Tibial nerve (tissue), 4 donors: ENCODE measurements at places on chromosomes 6 and 20. TPM values are rescaled to one million over a fixed set of nuclear protein-coding genes. Genes with fewer than 3 reads are reported as not detected.

DNA sequence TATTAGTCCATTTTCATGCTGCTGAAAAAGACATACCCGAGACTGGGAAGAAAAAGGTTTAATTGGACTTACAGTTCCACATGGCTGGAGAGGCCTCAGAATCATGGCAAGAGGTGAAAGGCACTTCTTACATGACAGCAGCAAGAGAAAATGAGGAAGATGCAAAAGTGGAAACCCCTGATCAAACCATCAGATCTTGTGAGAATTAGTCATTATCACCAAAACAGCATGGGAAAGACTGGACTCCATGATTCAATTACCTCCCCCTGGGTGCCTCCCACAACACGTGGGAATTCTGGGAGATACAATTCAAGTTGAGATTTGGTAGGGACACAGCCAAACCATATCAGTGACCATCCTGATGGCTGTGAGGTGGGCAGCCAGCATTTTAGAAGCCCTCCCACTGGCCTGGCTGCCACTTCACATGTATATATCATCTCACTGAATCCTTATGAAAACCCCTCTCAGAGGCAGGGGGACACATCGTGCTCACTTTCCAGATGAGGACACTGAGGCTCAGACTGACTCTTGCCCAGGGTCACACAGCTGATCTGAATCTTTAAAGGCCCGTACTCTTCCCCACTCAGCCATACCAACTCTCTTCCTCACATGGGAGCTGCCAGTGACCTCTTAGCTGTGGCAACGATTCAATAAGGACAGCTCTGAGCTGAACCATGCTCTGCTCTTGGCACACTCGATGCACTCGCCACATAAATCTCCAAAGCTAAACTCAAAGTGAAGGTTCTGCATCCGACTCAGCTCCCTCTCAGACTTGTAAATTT lies 25.7 kb downstream of the BMP7 start:
- DNase-seq, result no peak

- no peak for DNase-seq
Measured at GRCh38 chr6:235763-236360, 56.4 kb upstream of the DUSP22 start.

GRCh38 chr20:45863543-45864470 lies 6.4 kb downstream of the ZSWIM3 start:
- no peak for DNase-seq

Gene SH3BGRL2
- total RNA-seq, result 25.5 TPM

GRCh38 chr6:136184738-136185137 lies 65.4 kb downstream of the MTFR2 start:
- no peak for DNase-seq

- no peak for DNase-seq
Measured at GRCh38 chr6:27091661-27092315, 155.7 kb upstream of the PRSS16 start.

GRCh38 chr6:130034378-130035146 lies 16.2 kb downstream of the L3MBTL3 start:
- DNase-seq, result no peak

DNA sequence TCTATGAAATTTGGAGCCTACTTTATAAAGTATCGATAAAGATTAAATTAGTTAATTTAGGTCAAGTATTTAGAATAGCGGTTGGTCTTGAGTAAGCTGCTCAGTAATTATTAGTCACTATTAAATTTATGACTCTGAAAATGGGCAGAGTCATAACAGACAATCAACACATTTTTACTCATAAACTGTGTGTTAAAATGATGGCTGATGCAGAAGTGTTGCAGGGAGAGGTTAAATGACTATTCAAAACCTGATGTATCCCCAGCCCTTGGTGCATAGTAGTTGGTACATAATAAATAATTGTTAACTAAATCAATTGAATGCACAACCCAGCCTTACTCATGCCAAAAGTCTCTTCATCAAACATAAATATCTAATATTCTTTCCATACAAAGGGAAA lies 30.6 kb downstream of the HIVEP2 start:
- DNase-seq, result no peak

DNA sequence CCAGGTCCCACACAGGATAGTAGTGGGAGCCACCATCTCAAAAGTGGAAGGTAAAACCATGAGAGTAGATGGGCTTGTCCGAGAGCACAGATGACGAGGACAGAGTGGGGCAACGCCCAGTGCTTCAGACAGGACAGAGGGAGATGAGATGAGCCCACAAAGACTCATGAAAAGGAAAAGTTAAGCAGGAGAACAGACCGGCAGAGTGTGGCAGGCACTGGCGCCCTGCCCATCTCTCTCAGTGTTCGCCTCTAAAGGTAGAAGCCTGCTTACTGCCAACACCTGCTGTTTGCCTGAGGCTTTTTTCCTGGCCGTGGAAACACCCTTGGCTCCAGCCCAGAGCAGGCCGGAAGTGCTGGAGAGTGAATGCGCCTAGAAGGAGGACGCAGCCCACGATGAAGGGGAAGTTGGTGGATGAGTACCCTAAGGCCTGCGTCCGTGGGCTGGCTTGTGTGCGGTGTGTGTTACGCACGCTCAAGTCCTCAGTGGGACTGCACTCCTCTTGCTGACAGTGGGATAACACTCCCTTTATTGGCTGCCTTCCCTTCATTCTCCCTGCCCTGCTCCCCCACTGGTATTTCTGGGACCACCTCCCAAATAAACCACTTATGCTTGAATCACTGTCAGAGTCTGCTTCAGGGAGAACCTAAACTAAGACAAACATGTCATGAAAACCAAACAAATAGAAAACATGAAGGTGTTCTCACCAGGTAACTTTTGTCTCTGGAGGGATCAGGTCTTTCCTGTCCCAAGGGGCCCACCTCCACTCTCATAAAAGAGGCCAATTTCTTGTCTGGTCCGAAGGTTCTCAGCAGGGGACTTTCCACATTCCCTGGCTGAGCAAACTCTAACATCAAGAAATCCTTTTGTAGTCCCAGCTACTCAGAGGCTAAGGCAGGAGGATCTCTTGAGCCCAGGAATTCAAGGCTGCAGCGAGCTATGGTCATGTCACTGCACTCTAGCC lies 9.1 kb upstream of the FOXP4 start:
- no peak for DNase-seq

Gene ZSCAN26
- total RNA-seq, result 38.2 TPM

DNA sequence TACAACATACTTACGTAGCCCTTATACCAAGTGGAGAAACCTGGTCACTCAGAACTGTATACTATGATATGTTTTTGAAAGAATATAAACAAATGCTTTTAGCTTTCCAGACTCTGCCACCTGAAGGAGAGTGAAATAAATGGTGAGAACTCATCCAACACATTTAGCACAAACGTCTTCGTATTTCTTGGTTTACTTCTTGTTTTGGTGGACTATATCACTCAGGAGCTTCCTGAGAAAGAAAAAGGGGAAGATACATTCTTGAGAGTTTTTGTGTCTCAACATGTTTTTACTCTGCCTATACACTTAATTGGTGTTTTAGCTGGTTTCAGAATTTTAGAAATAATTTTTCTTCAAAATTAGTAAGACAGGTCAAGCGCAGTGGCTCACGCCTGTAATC lies 19.4 kb upstream of the CTAGE9 start:
- DNase-seq, result no peak

DNA sequence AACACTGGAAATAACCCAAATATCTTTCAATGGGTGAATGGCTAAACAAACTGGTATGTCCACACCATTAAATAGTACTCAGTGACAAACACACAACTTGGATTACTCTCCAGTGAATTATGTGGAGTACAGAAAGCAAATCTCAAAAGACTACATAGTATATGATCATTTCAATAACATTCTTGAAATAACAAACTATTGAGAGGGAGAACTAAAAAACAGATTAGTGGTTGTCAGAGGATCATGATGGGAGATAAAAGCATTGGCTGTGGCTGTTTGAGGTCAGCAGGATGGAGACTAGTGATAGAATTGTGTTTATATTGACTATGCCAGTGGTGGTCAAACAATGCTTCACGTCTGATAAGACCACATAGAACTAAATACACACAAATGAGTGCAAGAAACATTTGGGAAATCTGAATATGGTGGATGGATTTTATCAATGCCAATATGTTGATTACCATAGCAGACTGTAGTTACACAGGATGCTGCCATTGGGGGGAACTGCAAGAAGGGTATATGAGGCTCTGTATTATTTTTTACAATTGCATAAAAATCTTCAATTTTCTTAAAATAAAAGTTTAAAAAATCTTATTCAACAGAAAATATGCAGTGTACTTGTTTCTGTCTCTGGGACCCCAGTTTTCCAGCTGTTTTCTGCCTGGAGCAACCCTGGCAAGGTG lies 242.0 kb downstream of the TBXT start:
- DNase-seq, result no peak

DNA sequence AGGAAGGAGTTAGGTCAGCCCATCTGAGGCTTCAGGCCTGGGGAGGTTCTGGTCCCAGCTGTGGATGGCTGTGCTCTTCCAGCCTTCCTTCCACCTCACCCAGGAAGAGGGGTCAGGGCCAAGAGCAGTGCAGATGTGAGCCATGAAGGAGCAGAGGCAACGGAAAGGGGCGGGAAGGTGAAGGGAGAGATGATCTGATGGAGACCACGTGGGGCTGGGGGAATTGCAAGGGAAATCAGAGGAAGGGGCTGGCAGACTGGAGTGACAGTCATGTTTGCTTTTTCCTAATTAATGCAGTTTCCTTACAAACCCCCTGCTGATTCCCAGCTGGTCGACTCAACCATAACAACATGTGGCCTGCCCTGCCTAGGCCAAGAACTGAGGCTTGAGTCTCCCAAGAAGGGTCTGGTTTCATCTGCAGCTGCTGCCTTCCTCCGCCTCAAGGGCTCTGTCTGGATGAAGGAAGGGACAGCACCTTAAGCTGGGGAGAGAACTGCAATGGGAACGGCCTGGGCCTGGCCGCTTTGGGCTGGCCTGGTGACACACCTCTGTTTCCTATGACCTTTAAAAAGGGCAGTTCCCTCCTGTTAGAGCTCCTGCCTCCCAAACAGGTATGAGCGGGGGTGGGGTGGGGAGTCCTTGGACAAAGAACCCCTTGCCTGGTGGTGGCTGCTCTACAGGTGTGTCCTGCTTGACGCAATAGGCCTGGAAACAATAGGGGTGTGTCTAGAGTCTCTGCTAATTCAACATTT lies 7.8 kb upstream of the MRPS18A start:
- no peak for DNase-seq

DNA sequence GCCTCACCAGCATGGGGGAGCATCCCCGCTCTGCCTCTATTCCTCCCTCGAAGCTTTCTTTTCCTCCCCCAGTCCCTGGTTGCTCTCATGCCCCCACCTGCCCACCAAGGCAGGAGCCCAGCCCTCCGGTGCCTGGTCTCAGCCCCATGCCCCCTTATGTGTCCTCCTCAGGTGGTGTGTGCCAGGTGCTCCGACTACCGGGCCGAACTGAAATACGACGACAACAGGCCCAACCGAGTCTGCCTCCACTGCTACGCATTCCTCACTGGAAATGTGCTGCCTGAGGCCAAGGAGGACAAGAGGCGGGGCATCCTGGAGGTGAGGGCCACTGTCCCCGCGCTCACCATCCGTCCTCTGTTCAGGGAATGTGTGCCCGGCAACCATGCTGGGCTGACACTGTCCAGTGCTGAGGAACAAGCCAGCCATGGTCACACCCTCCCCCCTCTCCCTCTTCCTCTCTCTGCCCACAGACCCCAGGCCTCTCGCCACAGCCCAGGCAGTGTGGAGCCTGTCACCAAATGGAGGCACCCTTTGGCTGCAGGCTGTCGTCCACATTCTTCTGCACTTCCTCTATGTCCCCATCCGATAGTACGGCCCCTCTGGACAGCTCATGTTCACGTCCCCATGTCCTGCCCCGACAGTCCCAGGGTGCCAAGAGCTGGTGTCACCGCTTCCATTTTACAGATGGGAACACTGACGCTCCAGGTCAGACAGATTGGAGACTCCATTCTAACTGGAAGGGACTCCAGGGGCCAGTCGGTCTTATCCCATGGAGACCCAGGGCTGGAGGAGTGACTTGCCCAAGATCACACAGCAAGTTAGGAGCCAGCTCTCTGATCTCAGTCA lies 20.4 kb downstream of the FGD2 start:
- no peak for DNase-seq

DNA sequence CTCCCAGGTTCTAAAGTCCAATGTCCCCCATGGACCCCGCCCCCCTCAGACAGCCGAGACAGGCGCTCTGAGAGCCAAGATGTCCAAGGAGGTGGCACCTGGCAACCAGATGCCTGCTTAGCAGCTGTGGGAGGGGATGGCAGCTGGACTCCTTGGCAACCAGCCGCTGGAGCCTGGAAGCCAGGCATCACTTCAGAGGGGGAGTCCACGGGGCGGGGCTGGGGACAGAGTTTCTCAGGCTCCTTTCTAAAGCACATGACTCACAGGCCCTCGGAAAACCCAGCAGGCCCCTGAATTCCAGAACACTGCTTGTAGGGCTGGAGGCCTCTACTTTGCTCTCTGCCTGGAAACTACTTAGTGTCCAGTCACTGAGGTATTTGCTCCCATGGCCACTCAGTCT lies 51.5 kb downstream of the PREX1 start:
- DNase-seq, result no peak

DNA sequence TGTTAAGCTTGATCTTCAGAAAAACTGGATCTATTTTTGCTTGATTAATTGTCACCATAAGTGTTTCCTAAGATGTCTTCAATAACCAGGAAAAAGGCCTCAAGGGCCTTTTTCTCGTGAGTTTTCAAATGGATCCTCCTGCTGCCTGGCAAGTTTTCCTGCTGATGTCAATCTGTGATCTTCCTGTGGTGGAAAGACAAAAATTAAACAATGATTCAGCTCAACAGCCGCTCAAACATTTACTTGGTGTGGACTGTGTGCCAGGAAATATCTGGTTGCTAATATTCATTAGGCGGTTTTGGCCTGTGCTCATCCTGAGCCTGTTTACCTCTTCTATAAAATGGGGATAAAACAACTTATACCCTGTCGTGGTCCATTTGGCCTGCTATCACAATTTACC lies 35.4 kb upstream of the SSTR4 start:
- no peak for DNase-seq

DNA sequence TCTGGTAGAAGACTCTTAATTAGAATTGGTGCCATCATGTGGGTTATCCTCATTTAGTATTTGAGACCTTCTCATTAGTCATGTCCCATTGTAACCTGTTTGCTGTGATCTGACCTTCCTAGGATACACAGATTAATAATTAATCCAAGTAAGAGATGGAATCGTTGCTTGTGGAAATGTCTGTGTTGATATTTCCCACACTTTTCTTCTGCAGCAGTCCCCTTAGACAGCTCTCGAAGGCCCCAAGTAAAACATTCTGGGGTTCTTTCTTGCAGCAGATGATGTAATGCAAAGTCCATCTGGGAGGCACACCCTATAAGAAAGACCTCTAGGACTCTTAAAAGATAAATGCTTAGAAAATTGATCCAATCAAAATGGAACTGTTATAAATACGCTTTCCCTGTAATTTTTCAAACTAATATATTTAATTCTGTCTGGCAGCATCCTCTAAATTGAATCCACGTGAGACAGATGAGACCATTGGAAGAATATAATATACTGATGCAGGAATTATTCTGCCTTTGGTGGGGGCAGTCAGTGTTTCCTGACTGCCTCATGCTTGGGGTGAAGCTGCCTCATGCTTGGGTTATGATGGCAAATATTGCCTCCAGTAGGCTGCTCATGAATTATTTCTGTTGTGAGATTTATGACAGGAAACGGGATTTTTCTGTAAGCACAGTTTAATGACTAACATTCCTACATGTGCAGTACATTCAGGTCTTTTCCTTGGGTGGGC lies 54.5 kb upstream of the ARMC2 start:
- no peak for DNase-seq
